Lower lobe of right lung (tissue), 2 donors: ENCODE measurements at places on chromosomes 13 and 19.

- no peak overlapping the region for H3K27ac ChIP-seq
- H3K27me3 ChIP-seq: no peaks in the 10 kb centered on the region
- DNase-seq: no peak
- peak overlapping the region; percentile 29 for H3K4me3 ChIP-seq
- no peaks in the 10 kb centered on the region for H3K36me3 ChIP-seq
Observed at GRCh38 chr19:38243279-38243673, 12.9 kb downstream of the PPP1R14A start.

GRCh38 chr13:29909975-29910674, 59.7 kb upstream of the UBL3 start:
- no peak overlapping the region for H3K4me3 ChIP-seq
- no peak overlapping the region for H3K27ac ChIP-seq
- H3K27me3 ChIP-seq: no peaks in the 10 kb centered on the region
- DNase-seq: no peak
- peaks cover 6% of the 10 kb centered on the region for H3K4me1 ChIP-seq

DNA sequence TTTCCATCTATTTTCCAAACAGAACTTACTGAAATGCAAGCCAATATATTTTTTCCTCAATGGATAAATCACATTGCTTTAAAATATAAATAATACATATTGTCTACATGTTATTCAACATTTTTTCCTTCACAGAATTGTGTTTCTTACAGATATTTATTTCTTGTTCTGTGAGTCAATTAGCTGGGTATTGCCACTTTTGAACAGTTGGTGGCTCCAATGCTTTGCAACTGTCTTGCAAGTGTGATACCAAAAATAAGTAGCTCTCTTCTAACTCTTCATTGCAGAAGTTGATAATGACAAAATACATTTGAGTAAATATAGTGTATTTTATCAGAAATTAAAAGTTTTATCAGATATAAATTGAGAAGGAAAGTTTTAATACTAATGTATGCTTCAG, 17.1 kb upstream of the GPC5 start:
- H3K4me1 ChIP-seq: no peaks in the 10 kb centered on the region
- no peak for DNase-seq
- H3K27me3 ChIP-seq: no peaks in the 10 kb centered on the region
- H3K27ac ChIP-seq: no peak overlapping the region

GRCh38 chr19:8085598-8086408, 33.2 kb downstream of the CCL25 start:
- H3K4me3 ChIP-seq: peak overlapping the region; percentile 3
- H3K27ac ChIP-seq: no peak overlapping the region
- no peaks in the 10 kb centered on the region for H3K4me1 ChIP-seq
- no peaks in the 10 kb centered on the region for H3K27me3 ChIP-seq

GRCh38 chr13:110254151-110254679, 52.7 kb downstream of the COL4A1 start:
- no peaks in the 10 kb centered on the region for H3K27me3 ChIP-seq
- H3K27ac ChIP-seq: no peak overlapping the region
- no peak for DNase-seq
- H3K4me3 ChIP-seq: no peak overlapping the region
- no peaks in the 10 kb centered on the region for H3K36me3 ChIP-seq
- peaks cover 28% of the 10 kb centered on the region for H3K4me1 ChIP-seq

GRCh38 chr13:112703449-112704284, 13.8 kb downstream of the ATP11A start:
- DNase-seq: no peak
- no peak overlapping the region for H3K4me3 ChIP-seq
- H3K27ac ChIP-seq: no peak overlapping the region
- no peaks in the 10 kb centered on the region for H3K27me3 ChIP-seq
- peaks cover 5% of the 10 kb centered on the region for H3K36me3 ChIP-seq
- H3K4me1 ChIP-seq: peaks cover 46% of the 10 kb centered on the region

- DNase-seq: no peak
- H3K4me1 ChIP-seq: peaks cover 48% of the 10 kb centered on the region
- no peak overlapping the region for H3K4me3 ChIP-seq
- H3K27me3 ChIP-seq: no peaks in the 10 kb centered on the region
- no peak overlapping the region for H3K27ac ChIP-seq
- peaks cover 53% of the 10 kb centered on the region for H3K36me3 ChIP-seq
Observed at GRCh38 chr19:45517238-45517637, 10.0 kb downstream of the VASP start.

- peaks cover 17% of the 10 kb centered on the region for H3K36me3 ChIP-seq
Observed at GRCh38 chr13:49436890-49437289, 7.0 kb downstream of the CAB39L start.

- peaks cover 9% of the 10 kb centered on the region for H3K4me1 ChIP-seq
- no peak overlapping the region for H3K27ac ChIP-seq
- no peaks in the 10 kb centered on the region for H3K27me3 ChIP-seq
- no peak overlapping the region for H3K4me3 ChIP-seq
Observed at GRCh38 chr19:51146751-51147150, 4.7 kb downstream of the SIGLEC7 start.

- H3K27me3 ChIP-seq: no peaks in the 10 kb centered on the region
- no peaks in the 10 kb centered on the region for H3K4me1 ChIP-seq
- H3K4me3 ChIP-seq: no peak overlapping the region
- H3K27ac ChIP-seq: no peak overlapping the region
- DNase-seq: no peak
Observed at GRCh38 chr13:36806102-36806501, 12.9 kb upstream of the RFXAP start.

DNA sequence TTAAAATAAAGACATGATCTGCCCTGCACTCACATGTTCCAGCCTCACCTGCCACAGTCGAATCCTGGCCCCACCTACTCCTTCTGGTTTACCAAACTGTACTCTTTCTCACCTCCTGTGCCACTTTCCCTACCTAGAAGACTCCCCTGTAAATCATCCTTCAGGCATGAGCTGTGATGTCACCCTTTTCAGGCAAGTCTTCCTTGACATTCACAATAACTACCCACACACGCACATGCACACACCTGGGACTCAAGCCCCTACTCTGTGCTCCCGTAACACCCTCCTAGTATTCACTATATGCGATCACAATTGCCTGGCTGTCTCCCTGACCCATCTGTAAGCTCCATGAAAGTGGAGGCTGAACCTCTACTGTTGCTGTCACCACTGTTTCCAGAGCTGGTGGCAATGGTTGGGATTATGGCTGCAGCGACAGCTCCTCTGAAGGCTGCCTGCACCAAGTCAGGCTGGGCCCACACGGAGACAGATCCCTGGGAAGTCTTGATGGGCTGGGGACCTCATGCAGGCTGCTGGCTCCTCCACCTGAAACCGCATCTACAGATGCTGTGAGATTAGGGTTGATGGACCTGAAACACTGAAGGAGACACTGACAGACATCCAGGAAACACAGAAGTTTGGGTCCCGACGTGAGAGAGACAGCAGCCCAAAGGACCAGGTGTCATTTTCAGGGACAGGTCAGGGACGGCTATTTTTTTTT, 611.1 kb downstream of the UQCRFS1 start:
- H3K36me3 ChIP-seq: no peaks in the 10 kb centered on the region
- no peak for DNase-seq
- H3K4me3 ChIP-seq: no peak overlapping the region
- no peaks in the 10 kb centered on the region for H3K4me1 ChIP-seq
- H3K27ac ChIP-seq: no peak overlapping the region

- no peaks in the 10 kb centered on the region for H3K27me3 ChIP-seq
- DNase-seq: peak; percentile 95
- peaks cover 57% of the 10 kb centered on the region for H3K4me1 ChIP-seq
- H3K4me3 ChIP-seq: peak overlapping the region; percentile 77
- peaks cover 47% of the 10 kb centered on the region for H3K36me3 ChIP-seq
- peak overlapping the region; percentile 98 for H3K27ac ChIP-seq
Observed at GRCh38 chr19:1252221-1252820, 3.9 kb downstream of the MIDN start.

GRCh38 chr13:49246850-49247642, 679 bp upstream of the CDADC1 start:
- DNase-seq: no peak
- peak overlapping the region; percentile 95 for H3K27ac ChIP-seq
- H3K4me1 ChIP-seq: peaks cover 25% of the 10 kb centered on the region
- peak overlapping the region; percentile 81 for H3K4me3 ChIP-seq

GRCh38 chr19:6047256-6047655, 63.0 kb downstream of the RFX2 start:
- peaks cover 9% of the 10 kb centered on the region for H3K36me3 ChIP-seq
- peaks cover 15% of the 10 kb centered on the region for H3K4me1 ChIP-seq
- no peaks in the 10 kb centered on the region for H3K27me3 ChIP-seq
- no peak for DNase-seq
- no peak overlapping the region for H3K27ac ChIP-seq
- no peak overlapping the region for H3K4me3 ChIP-seq

DNA sequence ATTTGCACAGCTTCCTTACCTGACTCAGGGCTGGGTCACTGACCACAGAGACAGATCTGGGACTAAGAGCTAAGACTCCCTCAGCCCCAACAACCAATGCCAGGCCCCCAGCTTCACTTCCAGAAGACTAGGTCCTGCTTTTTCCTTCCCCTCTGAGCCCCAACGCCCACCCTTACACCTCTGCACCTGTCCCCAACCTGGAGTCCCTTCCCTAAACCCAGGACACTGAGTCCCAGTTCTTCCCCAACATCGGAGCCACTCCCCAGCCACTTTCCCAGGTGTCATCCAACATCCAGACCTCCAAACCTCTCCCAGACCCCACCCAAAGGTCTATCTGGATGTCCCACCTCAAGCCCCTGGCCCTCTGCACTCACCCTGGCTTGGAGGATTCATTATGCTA, 2.9 kb downstream of the FCER2 start:
- H3K27me3 ChIP-seq: peaks cover 33% of the 10 kb centered on the region
- no peaks in the 10 kb centered on the region for H3K36me3 ChIP-seq
- DNase-seq: no peak
- H3K27ac ChIP-seq: no peak overlapping the region
- no peaks in the 10 kb centered on the region for H3K4me1 ChIP-seq

GRCh38 chr19:2957160-2957559, 12.4 kb upstream of the ZNF77 start:
- H3K27me3 ChIP-seq: no peaks in the 10 kb centered on the region
- no peak overlapping the region for H3K27ac ChIP-seq
- no peak for DNase-seq
- no peak overlapping the region for H3K4me3 ChIP-seq
- no peaks in the 10 kb centered on the region for H3K36me3 ChIP-seq

DNA sequence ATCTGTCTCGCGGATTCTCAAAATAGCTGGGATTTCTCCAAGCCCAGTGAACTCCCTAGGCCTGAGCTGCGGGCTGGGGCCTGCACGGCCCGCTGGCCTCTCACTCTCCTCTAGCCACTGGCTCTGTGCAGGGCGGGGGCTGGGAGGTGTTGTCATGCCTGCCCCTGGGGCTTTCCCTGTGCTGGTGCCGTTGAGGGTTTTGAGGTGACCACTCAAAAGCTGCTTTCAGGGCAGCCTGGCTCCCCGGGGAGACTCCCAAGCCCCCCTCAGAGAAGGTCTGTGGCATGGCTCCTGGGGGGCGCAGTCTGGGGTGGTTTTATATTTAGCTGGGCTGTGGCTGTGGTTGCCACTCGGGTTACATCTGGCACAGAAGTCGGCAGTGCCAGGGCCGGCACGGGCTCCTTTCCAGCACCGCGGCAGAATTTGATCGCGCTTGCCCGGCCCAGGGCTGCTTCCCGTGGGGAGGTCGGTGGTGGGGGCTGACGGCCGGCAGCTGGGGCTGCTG, 10.0 kb downstream of the NDUFB7 start:
- H3K27me3 ChIP-seq: no peaks in the 10 kb centered on the region
- peaks cover 9% of the 10 kb centered on the region for H3K4me1 ChIP-seq
- H3K36me3 ChIP-seq: peaks cover 21% of the 10 kb centered on the region
- H3K27ac ChIP-seq: no peak overlapping the region
